CD4-positive, CD25-positive, alpha-beta regulatory T cell (primary cell): ENCODE measurements at places on chromosomes 1 and 21. TPM values are rescaled to one million over a fixed set of nuclear protein-coding genes. Genes with fewer than 3 reads are reported as not detected.

GRCh38 chr1:168045311-168045710 lies 91.4 kb downstream of the GPR161 start:
- no peak for DNase-seq

DNA sequence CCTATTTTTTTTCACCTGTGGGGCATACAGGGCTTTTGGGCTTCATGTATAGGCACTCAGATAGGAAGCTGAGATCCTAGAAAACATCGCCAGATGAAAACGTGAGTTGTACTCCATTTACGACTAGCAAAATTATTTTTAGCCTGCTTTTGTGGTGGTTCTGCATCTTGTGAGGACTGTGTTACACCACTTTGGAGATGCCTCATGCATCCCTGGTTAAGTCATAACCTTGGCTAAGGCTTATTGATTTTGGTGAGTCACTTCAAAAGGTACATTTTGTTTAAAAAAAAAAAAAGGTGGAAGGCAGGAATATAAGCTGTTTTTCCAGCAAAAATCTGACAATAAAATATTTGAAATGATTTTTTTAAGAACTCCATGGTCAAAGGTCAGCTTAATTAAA lies 101.8 kb upstream of the OLFM3 start:
- DNase-seq, result no peak

GRCh38 chr1:192161976-192162375 lies 3.7 kb downstream of the RGS18 start:
- no peak for DNase-seq

DNA sequence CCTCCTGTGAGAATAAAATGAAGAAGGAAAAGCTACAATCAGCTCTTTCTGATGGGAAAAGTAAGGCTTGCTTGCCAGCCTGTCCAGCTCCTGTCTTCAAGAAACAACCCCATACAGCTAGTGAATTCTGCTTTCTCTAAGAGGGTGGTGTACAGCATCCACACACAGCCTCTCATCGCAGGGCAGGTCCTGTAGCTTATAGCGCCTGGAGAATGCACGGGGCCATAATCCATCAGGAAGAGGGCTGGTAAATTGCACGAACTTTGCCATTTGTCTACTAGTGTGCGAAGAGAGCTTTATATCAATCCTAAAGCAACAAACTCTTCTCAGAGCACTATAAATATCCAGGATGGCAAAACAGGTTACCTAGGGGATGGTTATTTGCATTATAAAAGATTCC lies 83.3 kb upstream of the SAMSN1 start:
- DNase-seq, result no peak

DNA sequence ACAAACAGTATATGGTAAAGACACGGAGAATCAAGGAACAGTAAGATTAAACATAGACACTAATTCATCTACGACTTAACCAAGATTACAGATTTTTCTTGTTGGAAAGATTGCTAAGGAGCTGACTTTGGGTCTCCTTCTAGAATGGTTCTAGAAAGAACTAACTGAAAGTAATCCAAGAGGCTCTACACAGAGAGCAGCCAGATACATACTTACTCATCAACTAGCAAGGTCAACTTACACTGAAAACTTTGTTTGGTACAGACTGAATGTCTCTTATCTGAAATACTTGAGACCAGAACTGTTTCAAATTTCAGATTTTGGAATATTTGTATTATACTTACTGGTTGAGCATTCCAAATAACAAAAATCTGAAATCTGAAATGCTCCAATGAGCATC lies 5.8 kb downstream of the C21orf91 start:
- DNase-seq, result no peak

DNA sequence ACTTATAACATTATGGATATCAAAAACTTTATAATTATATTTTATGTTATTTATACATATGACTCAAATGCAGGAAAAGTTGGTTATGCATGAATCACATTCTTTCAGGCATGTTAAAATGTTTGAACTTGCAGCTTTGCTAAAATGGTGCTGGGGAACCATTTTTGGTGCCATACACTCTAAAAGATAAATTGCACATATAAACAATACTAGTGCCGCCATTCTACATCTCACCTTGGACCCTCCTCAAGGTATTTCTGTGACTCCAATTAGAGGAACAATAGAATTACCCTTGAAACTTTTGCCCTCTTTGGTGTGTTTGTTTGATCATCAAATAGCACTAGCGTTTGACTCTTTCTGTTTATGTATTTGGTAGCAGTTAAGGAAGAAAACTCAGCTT lies 997 bp downstream of the PRKACB start:
- peak; percentile 69 for DNase-seq

GRCh38 chr1:163697137-163697536 lies 375.4 kb downstream of the NUF2 start:
- no peak for DNase-seq

DNA sequence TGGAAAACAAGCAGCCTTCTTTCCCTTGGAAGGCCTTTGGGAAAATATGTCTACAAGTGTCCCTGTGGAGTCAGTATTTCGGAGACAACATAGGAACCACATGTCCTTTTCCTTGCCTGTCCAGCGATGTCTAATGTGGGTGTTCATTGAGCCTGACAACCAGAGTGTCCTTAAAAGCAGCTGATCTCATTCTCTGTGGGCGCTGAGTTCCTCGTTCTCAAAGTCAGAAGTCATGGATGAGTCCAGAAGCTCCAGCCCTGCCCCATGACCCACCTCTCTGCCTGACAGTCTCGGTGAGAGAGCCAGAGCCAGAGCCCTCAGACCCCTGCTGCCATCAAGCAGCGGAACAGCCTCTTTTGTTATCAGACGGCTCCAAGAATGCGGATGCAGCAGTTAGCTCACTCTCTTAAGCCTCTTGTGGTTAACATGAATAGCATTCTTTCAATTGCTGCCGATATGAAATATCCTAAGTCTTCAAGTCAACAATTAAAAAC lies 329.2 kb downstream of the TGFB2 start:
- DNase-seq, result no peak

Gene NCAM2
- not detected for total RNA-seq

Gene FTCD
- total RNA-seq, result not detected

Gene FAM177B
- not detected for total RNA-seq
